ENCODE measurements at places on chromosomes 3 and 15.

GRCh38 chr3:112476346-112476745 lies 22.9 kb downstream of the BTLA start:
- DNase-seq: no peak

DNA sequence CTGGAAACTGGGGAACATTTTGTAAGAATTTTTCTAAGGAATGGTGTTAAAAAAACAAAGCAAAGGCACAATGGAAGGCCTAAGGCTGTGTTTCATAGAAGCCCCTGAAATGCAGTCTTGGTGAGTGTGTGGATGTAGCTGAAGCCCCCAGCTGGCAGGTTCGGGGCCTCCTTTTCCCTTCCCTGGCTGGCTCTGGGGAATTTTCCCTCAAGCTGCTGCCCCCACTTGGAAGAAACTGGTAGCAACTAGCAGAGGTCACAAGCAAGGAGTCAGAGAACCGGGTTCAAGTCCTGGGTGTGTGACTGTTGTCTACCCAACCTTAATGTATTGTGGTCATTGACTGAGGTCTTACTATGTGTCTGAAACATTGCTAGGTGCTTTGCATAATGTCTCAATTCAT lies 85.3 kb upstream of the MYZAP start:
- no peak for DNase-seq

DNA sequence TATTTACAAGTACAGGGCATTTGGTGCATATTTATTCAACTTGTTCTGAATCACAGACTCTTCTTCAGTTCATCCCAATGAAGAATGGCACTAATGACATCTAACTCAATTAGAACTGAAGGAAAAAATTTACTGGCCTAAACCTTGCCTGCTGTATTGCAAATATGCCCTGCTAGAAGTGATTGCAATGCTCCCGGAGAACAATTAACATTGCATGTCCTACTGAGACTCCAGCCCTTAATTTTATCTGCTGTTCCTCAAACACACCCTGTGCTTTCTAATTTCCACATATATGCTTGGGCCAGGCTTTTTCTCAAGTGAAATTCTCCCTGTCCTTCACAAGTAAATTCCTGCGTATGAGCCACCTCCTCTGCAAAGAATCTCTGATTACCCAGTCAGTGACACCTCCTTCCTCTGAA lies 8.3 kb downstream of the ACKR4 start:
- no peak for DNase-seq

GRCh38 chr3:111768571-111769100 lies 90.4 kb upstream of the PHLDB2 start:
- DNase-seq: no peak

DNA sequence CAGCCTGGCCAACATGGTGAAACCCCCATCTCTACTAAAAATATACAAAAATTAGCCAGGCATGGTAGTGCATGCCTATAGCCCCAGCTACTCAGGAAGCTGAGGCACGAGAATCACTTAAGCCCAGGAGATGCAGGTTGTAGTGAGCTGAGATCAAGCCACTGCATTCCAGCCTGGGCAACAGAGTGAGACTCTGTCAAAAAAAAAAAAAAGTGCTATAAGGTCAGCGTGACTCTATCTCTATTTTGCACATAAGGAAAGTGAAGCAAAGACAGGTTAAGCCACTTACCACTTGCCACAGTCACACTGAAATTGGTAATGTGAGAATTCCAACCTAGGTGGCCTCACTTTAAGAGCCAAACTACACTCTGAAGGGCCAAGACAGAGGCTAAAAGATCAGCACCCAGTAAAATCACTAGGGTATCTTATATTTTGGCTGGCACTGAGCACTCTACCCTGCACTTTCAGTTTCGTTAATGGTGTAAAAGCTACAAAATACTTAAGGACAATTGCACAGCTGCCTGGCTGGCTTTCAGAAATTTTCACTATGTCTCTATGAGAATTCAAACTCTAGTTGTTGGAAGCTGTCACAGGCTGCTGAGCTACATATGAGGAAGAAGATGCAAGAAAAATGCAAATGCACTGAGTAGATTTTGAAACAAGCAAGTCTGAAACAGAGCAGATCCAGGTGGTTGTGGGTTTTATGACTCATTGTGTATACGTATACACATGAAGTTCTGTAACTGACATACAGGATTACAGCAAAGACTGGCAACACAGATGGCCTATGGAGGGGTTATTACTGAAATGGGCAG lies 32.7 kb downstream of the TRANK1 start:
- no peak for DNase-seq

DNA sequence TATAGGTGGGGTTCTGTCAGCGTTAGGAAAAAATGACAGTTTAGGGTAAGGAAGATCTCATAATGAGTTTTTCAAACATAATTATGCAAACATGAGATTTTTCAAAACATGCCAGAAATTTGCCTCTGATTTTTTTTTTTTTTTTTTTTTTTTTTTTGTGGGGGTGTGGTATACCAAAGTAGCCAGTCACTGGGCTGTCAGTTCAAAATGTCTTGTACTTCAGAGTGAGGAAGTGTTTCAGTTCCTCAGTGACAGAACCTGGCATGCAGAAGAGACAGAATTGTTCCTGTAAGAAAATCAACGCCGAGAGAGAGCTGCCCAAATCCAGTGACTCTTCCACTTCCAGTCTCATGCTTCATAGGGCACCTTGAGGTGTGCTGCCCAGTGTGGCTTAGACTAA lies 9.7 kb downstream of the NCBP2 start:
- DNase-seq: no peak

GRCh38 chr3:52140769-52141168 lies 13.5 kb downstream of the POC1A start:
- no peak for DNase-seq

DNA sequence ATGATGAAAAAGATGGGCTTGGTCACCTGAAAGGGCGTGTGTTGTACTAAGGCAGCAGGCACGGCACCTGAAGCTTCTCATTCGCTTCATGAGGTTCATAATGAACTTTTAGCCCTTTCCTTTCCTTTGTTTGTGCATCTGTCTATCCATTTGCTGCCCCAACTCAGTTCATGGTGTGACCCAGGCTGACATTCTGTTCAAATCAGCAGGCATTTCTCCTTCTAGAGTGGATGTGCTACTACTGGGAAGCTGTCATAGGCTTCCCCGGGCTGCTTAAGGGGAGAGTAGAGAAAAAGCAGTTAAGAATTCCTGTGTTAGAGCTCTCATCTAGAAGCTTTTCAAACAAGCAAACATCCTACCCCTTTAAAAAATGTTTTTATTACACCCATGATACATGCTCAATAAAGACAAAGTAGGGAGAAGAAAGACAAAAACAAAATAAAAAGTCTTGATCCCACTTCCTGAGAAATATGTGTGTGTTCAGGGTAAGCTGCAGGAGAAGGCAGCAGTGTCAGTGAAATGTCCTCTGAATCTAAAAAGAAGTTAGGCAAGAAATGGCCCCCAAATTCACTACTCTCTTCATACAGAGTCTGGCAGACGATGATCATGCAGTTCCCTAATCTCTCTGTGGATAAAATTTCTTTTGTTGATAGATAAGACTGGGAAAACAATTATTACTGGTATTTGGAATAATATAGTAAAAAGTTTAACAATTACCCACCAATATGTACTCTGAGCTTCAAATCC lies 136.9 kb upstream of the PFN2 start:
- DNase-seq: no peak

- no peak for DNase-seq
Measured at GRCh38 chr3:58101499-58102389, 93.5 kb downstream of the FLNB start.

DNA sequence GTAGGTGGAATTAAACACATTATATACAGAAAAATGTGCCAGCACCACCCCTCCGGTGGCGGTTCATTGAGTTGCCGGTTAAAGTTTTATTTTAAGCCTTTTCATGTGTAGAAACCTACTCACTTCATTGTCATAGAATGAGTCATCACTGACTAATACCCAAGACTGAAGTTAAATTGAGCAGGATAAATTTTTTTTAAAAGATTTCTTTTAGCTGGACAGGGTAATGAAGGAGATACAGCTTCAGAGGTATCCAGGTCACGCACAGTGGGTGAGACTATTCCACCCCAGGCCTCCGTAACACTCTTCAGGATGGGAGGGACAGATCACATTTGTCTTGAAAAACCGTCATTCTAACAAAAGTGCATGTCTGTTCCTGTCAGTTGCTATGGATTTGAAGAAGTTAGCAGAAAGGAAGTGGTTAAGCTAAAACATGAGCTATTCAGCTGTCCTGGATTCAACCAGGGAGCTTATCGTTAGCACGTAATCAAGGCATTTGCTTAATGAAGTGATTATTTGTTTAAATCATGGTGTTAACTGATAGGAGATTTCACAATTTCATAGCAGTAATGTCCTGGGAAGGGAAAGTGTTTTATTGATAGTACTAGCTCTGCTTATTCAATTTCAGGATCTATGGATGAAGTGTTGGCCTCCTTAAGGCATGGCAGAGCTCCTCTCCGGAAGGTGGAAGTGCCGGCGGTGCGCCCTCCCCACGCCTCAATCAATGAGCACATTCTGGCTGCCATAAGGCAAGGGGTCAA lies 23.4 kb downstream of the WHAMM start:
- DNase-seq: no peak

DNA sequence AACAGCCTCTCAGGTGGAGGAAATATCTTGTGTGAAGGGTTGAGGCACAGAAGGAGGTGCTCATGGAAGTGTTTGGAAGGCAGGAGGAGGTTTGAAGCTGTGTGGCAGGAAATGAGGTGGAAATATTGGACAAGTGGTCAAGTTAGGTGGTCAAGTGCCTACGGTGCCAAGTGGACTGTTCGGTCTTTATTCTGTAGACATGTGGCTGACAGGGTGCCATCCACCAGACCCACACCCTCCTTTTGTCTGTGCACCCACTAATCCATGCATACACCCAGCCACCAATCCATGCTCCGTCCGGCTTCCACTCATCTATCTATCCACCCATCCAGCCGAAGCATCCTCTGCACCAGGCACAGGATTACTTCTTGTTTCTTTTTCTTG lies 2.2 kb downstream of the SLC6A20 start:
- no peak for DNase-seq
